ENCODE measurements at places on chromosomes 5 and 9.

DNA sequence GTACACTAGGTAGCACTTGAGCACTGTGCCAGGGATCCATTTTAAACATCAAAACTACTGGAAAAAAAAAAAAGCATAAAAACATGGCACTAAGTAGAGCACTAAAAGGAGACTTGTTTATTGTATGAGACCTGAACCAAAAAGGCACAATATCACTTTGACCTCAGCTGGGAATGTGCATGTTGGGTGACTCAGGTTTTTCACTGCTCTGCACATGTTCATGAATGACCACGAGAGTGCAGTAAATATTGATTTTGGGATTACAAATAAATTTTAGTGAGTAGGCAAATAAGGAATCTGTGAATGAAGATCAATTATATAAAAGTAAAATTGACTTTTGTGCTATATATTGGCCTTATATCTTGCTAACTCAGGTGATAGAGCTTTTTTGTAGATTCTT, 11.8 kb downstream of the RMI1 start:
- no peak for DNase-seq

GRCh38 chr5:84227236-84227635, 157.4 kb downstream of the EDIL3 start:
- DNase-seq: no peak

DNA sequence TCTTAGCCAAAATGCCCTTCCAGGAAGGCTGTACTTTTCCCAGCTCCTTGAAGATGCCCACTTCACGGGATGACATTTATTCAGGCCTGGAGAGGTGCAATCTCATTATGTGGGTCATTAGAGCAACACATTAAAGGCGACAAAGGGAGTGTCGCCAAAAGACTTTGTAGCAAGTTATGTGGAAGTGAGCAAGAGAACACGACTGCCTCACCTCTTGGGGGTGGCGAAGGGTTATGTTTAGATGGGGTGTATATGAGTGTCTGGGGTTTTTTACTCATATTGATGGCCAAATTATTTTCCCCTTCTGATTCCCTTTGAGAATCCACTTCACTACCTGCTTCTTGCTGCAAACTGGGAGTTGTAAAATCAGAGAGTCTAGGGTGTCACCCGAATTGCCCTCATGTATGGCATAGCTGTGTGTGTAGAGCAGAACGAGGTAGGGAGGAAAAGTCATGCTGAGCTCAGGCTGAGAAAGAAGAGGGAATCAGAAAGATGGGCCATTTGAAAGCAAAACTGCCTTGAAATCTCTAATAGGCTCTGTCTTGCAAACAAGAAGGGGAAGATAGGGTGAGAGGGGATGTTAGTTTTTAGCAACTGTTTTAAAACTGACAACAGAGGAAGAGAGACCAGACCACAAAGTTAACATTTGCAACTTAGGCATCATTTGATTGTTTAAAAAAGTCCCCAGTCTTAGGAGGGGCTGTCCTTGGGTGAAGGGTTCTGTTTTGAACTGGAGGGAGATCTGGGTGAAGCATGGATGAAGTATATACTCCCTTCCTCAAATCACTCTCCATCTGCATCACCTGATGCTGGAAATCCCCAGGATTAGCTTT, 97.1 kb upstream of the IL12B start:
- no peak for DNase-seq

- no peak for DNase-seq
Measured at GRCh38 chr5:75660678-75661465, 49.6 kb downstream of the ANKDD1B start.

- no peak for DNase-seq
Measured at GRCh38 chr5:64505769-64506566, at the start of gene RGS7BP. Gene RGS7BP, plus strand, starts transcription at chr5:64506015. Its CDS starts 610 bp downstream, at chr5:64506625.

DNA sequence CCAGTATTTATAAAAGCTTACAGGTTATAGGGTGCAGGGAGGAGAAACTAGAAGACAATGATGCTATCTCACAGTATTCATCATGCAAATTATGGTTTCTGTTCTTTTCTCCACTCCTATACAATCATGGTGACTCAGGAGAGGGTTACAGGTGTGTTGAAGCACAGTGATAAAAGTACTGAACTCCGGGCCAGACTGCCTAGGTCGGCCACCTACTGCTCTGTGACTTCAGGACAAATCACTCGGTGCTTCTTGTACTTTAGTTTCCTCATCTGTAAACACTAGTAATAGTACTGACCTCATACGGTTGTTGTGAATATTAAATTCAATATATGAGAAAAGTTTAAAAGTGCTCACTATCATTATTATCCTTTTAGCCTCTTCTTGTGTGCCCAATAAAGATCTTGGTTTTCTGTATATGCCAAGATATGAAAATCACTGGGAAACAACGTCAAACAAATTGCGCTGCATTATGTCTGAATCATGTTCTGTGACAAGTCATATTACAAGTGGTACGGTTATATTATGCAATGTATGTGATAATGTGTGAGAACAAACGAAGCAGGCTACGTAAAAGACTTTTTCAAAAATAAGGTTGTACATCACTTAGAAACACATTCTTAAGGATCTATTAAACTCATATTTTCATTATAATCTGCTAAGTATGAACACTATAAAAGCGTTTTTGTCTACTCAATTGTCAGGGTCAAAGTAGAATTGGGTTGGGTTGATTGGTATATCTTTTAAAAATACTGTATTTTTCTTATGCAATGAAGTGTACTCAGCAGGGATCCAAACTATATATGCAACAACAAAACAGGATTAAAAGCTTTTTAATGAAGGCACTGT, 153.3 kb downstream of the EFNA5 start:
- no peak for DNase-seq

DNA sequence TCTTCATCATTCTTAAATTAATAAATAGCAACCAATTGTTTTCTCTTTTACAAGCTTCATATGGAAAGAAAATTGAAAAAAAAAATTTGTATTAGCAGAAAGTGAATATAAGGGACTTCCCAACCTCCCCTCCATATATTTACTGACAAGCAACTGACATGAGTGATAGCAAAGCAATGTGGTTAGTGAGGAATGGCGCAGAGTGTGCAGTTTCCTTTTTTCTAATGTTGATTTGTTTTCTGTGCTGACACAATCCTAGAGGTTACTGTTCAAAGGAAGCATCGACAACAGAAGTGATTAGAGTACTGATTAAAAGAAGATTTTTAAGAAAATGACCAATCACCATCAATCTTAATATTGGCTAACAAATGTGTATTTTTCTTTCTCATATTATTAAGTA, 1.7 kb upstream of the PTGER4 start:
- no peak for DNase-seq

All from NCI-H2081 treated with DMSO at 0.1 percent for 48 hours (cell line).